ENCODE measurements at places on chromosomes 11 and 22.

DNA sequence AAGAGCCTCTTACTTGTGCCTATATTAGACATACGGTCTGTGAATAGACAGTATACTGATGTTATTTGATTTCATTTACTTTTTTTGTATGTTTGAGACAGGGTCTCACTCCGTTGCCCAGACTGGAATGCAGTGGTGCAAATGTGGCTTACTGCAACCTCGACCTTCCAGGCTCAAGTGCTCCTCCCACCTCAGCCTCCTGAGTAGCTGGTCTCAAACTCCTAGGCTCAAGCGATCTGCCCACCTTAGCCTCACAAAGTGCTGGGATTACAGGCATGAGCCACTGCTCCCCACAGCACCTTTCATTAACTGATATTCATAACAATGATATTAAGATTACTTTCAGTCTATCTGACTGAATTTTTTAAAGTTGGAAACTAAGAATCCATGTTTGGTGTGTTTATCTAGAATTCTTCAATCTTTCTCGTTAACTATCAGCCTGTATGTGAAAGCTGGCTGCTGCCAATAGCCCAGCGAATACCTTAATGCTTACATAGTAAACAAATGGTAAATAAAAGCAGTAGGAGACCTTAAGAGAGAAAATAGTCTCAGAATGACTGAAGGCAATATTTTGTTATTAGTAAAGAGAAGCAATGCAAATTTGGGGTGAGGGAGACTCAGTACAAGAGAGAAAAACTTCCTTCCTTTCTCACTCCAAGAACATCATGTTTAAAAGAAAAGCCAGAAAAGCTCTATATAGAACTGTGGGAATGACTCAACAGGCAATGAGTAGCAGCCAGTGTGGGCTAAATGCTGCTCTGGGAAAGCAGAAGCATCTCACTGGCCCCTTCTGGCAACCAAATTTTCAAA is 101.9 kb downstream of the MRTFA start:
- DNase-seq = no peak

DNA sequence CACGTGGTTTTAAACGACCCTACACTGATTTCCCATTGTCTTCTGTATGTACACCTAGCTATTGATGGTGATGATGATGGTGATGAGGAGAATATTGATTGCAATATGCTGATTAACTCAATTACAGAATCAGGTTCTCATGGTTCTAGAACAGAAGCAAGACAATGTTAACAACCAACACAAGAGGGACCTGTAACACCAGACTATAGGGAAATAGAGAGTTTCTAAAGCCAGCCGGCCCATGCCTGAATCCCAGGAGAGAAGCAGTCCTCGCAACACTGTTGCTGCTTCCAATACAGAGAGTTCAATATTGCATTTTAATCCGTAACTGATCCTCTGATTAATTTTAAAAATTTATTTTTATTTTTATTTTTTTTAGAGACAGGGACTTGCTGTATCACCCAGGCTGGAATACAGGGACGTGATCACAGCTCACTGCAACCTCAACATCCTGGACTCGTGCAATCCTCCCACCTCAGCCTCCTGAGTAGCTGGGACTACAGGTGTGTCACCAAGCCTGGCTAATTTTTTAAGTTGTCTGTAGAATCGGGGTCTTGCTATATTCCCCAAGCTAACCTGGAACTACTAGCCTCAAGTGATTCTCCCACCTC is 22.2 kb upstream of the UBASH3B start:
- no peak for DNase-seq

- DNase-seq = no peak
Observed at GRCh38 chr22:26889802-26890201, 232.4 kb downstream of the MIAT start.

GRCh38 chr11:102914238-102915043 is 39.7 kb upstream of the MMP12 start:
- no peak for DNase-seq

DNA sequence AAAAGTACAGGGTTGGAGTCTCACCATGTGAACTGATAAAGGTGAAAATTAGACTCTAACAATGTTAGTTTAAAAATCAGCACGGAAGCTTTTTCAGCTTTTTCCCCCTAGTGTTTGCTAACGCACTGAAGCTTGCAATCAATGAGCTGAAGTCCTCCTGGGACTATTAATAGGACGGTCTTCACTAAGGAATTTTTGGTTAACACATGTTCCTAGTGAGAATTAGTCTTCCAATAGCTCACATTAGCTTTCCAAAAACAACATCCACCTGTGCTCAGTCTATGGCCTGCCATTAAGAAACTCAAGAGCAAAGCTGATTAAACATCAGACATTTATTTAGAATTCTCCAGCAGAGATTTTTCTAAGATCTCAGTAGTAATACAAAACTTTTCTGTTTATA is 26.7 kb upstream of the DDI1 start:
- no peak for DNase-seq

- DNase-seq = no peak
Observed at GRCh38 chr11:111939836-111940604, 2.9 kb downstream of the DIXDC1 start.

GRCh38 chr11:19460718-19461405 is 220.1 kb upstream of the E2F8 start:
- DNase-seq = no peak

- no peak for DNase-seq
Observed at GRCh38 chr11:20127671-20128527, 32.4 kb downstream of the DBX1 start.

DNA sequence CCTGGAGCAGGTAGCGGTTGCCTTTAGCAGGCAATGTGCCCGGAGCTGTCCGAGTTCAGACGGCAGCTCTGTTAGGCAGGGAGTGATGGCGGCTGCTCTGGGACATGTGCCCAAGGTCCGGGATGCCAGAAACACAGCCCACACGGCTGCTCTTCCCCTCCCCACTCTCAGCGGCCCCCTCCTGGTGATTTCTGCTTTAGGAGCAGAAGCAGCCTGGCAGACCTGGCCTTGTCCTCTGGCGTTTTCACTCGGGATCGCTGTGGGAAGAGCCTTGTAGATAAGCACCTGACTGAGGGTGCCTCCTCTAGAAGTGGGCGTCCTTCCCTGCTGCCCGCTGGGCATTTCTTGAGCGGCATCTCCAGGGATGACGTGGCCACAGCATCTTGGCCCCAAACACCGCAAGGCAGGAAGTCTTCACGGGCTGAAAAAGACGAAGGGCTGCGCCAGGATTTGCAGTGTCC is 392.2 kb downstream of the TBC1D22A start:
- DNase-seq = no peak

GRCh38 chr11:79616392-79616851 is 175.6 kb upstream of the TENM4 start:
- DNase-seq = no peak

DNA sequence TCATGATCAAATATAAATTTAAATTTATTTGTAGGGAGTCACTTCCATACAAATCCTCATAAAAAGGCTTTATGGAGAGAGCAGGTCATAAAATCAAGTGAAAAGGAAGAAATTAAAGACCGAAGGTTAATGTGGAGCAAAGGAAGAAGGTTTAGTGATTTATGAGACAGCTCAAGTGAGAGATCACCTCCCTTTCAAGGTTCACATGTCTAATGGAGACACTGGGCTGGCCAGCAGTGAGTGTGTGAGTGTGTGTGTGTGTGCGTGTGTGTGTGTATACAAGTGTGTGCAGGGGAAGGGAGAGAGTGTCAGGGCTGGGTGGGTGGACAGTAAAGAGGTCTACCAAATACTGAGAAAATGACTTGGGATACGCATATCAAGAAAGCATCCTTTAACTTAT is 251.2 kb downstream of the FAT3 start:
- peak; percentile 47 for DNase-seq

DNA sequence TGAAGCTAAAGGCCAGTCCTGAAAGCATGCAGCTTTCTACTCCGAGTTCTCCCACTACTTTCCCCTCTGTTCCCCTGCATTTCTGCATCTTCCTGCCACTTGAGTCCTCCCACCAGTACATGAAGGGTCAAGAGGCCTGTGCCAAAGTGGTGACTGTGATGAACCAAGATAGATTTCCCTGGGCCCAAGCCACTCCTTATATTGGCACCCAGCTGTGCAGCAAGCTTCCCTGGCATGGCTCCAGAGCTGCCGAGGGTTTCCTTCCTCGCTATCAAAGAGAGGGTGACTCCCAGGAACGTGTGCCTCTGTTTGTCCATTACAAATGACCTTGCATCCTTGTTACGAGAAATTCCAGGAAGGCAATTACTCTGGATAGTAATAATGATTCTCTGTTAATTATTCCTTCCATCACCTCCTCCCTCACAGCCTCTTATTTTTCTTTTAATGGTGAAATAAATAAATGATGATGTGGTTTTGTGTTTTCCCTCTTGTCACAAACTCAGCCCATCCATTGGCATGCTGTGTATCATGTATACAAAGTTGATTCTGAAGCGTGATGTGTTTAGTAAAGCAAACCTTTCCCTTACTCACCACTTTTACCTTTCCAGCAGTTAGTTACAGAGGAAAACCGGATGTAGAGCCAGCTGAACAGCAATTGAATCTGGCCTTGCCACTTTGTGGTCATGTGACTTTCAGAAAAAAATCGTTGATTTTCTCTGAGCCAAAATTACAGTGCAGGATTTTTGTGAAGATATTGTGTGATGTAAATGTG is 8.3 kb downstream of the SRSF8 start:
- DNase-seq = no peak

- no peak for DNase-seq
Observed at GRCh38 chr11:35593143-35593542, 25.1 kb upstream of the FJX1 start.

- DNase-seq = no peak
Observed at GRCh38 chr22:36824655-36825054, 7.8 kb upstream of the PVALB start.

GRCh38 chr11:9787981-9788521 is 124.2 kb downstream of the SWAP70 start:
- no peak for DNase-seq

DNA sequence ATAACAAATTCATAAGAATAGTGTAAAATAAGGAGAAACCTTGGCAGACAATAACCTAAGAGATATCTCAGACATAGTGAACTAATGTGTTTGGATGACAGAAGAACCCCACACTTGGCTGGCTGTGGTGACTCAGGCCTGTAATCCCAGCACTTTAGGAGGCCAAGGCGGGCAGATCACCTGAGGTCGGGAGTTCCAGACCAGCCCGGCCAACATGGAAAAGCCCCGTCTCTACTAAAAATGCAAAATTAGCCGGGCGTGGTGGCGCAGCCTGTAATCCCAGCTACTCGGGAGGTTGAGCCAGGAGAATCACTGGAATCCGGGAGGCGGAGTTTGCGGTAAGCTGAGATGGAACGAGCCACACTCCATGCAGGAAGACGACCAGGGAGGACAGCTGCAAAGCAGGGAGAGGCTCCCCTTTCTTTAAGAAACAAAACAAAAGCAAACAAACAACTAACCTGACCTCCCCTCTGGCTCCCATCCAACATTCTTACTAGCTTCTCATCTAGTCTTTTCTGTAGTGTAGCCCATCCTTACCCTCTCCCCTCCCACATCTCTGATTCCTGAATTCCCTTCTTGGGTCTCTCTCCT is 84.2 kb downstream of the ZNF280B start:
- peak; percentile 23 for DNase-seq

GRCh38 chr11:2477254-2477653 is 32.4 kb downstream of the KCNQ1 start:
- DNase-seq = no peak

- DNase-seq = no peak
Observed at GRCh38 chr11:132278801-132279574, 908.6 kb downstream of the NTM start.

DNA sequence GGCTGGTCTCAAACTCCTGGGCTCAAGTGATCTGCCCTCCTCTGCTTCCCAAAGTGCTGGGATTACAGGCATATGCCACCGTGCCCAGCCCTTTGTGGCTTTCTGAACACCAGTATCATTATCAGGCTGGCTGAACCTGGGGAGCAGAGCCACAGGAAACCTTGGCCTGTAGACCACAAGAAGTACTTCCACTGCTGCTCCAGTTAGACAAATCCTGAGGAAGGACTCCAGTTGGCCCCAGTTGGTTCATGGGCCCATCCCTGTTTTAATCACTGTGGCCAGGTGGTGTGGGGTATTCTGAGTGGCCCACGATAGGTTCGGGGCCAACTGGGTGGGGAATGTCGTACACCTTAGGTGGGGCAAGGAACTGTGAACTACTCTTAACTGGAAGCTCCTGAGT is 5.5 kb upstream of the DUSP18 start:
- DNase-seq = no peak

DNA sequence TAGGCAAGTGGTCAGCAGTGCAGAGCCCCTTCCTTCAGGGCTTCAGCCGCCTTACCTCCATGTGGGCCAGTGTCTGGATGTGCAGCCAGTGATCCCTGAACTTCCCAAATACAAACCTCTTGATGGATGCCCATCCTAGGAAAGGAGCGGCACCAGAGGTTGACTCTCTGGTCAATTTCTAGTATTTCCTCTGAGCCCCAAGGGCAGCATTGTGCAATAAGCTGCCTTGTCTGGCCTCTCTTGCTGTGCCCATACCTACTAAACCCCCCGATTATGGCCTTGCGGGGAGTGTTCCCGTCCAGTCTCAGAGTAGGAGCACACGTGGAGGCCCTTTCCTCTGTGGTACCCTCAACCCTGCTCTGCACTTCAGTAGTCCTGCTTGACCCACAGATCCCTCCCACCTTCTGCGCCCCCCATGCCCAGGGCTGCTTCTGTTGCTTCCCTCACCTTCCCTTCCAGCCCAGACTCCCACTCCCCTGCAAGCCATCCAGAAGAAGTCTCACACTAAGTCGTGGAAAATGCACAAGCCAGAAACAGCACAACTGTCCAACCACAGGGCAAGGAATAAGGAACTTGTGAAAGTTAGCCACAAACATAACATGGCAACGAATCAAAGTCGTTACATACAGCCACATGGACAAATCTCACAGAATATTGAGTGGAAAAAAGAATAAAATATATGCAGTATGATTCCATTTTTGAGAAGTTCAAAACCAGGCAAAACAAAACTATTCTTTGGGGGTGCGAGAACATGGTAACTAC is 39.6 kb upstream of the HORMAD2 start:
- no peak for DNase-seq

DNA sequence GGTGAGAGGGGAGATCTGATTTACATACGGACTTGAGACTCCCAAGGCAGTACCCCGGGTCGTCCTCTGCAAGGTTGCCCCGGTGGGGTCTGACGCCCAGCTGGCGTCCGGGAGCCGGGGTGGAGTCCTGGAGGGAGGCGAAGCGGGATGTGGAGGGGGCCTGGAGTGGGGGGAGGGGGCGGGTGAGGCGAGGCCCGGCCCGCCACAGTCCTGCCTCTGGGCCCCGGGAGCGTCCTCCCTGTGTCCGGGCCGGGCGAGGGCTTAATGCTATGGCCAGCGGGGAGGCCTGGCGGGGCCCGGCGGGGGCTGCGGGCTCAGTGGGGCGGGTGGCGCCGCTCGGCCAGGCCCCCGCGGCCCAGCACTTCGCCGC is 2.4 kb upstream of the MYBPC3 start:
- DNase-seq = no peak

GRCh38 chr11:85941380-85941973 is 86.3 kb downstream of the CCDC83 start:
- no peak for DNase-seq

GRCh38 chr11:1220941-1221721 is 1.7 kb upstream of the MUC5B start:
- DNase-seq = no peak
